ENCODE measurements at places on chromosomes 7 and 10.

- peak; percentile 36 for DNase-seq
Measured at GRCh38 chr10:73060738-73061635, 35.7 kb downstream of the P4HA1 start.

DNA sequence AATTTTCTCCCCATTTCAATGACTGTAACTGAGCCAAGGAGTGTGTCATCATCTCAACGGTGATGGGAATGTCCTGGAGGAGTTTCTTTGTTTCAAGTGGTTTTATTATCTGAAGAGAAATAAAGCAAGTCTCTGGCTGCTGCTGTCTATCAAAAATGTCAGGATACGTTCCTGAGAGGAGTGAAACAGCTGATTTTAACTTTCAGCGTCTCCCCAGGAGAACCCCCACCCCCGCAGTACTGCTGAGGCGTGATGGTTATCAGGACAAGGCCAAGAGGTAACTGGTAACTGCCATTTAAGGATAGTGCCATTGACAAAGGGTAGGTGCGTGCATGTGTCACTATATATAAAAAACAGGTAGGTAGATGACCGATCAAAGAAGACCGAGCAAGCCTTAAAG, 70.3 kb upstream of the LRGUK start:
- no peak for DNase-seq

- DNase-seq, result no peak
Measured at GRCh38 chr10:80737209-80737608, 199.5 kb downstream of the SH2D4B start.

GRCh38 chr10:72344932-72345331, 9.8 kb downstream of the DNAJB12 start:
- no peak for DNase-seq

DNA sequence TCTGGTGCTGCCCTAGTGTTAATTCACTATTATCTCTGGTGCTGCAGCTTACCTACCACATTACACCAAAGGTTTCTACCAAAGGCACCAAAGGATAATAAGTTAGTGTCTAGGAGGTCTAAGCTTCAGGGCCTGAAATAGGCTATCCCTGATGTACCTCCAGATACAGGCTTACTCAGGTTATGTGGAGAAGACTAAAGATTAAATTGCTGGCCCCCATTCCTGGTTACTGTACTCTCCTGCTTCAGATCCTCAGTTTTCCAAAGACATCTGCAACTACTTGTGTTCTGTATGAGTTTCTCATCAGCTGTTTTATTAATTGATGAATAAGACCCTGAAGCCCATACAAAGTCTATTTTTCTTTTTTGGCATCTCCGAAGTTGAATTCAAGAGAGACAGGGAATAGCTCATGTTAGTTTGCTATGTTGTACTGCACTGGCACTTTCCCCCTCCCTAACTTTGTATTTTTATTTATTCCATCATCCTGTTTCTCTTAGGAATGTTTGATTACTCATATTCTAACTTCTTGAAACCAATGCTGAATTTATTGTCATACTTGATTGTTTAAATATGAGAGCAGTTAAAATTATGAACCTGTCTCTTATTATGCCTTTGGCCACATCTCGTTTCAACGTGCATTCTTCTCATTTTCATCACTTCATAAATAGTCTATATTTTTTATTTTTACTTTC, 85.9 kb downstream of the PON1 start:
- DNase-seq, result no peak

GRCh38 chr7:144725070-144725469, 110.8 kb downstream of the TPK1 start:
- no peak for DNase-seq

- DNase-seq, result no peak
Measured at GRCh38 chr7:106344861-106345260, 60.1 kb upstream of the NAMPT start.

- no peak for DNase-seq
Measured at GRCh38 chr7:114934713-114935112, 12.8 kb downstream of the MDFIC start.

DNA sequence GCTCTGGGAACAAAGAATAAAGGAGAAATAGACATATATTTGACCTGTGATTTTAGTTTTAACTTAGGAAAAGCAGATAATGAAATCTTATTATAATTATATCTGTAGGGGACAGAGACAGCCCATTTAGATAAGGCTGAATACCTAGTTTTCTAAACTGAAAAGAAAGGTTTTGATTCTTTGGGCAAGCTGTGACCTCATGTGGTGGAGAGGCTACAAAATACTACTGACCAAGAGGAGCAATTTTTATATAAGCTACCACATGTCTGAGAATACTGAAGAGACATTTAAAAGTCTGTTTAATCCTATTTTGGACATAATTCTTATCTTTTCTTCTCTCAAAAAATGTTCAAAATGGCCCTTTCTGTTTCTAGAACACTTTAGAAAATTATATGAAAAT, 271.0 kb downstream of the MTERF1 start:
- DNase-seq, result no peak

DNA sequence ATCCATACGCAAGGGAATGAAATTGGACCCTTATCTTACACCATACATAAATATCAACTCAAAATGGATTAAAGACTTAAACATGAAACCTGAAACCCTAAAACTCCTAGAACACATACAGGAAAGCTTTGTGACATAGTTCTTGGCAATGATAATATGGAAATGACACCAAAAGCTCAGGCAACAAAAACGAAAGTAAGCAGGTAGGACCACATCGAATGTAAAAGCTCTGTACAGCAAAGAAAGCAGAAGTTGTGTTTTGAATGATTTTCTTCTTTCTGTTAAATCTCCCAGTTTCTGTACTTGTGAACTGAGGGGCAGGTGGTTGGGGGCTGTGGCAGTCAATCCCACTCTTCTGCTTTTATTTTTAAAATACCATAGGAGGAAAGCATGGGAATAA, 368.4 kb upstream of the PODXL start:
- no peak for DNase-seq

GRCh38 chr7:6260291-6261187, 11.9 kb downstream of the CYTH3 start:
- no peak for DNase-seq

- no peak for DNase-seq
Measured at GRCh38 chr10:50634479-50634878, 10.7 kb upstream of the SGMS1 start.

GRCh38 chr10:31073211-31073610, 41.5 kb upstream of the ZNF438 start:
- no peak for DNase-seq

DNA sequence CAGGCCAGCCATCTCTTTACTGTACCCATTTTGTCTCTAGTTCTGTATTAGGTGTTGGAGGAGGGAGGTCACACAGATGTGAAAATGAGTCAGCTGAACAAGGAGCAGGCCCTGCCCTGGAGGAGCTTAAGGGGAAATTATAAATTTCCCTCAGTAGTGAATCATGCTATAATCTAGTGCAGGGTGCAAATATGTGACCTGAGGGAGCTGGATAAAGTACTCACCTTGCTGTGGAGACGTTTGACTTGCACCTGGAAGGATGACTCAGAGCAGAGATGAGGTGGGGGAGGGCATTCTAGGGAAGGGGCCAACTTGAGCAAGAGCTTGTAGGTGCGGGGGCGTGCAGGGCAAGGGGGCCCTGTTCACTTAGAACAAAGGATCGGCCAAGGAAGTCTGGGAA, 610.6 kb downstream of the SDK1 start:
- DNase-seq, result no peak

DNA sequence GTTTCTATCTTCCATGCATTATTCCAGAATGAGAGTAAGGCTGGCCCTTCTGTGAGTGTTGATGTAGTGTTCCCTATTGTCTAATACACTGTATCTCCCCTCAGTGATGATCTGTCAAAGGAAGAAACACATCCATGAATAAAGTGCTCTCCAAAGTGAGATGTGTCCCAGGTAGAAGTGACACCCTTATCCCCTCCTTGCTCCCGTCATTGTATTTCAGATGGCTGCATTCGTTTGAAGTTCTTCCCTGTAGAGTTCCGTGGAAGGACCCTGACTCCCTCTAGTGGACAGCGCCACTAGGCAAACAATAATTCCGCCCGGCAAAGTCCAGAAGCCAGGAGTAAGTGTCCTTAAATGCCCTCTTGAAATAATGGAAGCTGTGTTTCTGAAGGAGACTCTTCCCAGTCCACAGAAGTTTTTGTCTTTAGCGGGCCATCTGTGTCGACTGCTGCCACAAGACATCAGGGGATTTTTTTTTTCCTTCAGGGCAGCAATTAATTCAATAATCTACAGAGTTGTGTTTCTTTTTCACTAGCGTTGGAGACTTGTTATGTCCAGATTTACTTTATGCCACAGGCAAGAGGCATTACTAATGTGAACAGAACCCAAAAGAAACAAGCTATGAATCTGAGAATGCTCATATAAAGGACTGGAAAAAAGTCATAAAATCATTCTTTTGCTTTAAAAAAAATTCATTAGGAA, 64.6 kb downstream of the THNSL1 start:
- DNase-seq, result peak; percentile 88

Measured in neural progenitor cell (in vitro differentiated cells).